ENCODE measurements at places on chromosomes 11 and 22.

GRCh38 chr22:21942407-21943343, 10.0 kb downstream of the PPM1F start:
- DNase-seq: no peak

DNA sequence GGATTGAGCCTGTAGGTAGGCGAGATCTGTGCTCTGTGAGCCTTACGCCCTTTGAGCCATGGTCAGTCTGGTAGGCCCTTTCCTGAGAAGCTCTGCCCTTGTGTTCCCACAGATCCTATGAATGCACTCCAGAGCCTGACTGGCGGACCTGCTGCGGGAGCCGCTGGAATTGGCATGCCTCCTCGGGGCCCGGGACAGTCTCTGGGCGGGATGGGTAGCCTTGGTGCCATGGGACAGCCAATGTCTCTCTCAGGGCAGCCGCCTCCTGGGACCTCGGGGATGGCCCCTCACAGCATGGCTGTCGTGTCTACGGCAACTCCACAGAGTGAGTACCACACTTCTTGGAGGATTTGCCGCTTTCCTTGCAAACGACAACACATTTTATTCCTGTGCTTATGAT, 47.4 kb downstream of the MED15 start:
- no peak for DNase-seq

DNA sequence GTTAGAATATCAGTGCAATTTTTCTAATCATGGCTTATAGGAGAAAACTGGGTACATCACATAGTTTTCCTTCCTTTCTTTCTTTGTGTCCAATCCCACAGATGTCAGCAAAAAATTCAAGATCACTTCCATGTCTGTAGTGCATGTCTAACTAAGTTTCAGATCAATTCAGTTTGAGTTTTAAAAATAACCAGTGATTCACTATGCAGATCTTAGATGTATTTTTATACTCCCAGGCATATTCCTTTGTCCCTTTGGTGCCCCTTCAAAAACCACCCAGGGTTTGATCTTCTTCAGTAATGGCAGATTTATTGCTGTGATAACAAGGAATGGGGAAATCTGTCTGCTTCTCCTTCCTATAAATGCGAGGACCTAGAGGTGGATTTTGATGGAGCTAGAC, 915.6 kb downstream of the METTL15 start:
- no peak for DNase-seq

DNA sequence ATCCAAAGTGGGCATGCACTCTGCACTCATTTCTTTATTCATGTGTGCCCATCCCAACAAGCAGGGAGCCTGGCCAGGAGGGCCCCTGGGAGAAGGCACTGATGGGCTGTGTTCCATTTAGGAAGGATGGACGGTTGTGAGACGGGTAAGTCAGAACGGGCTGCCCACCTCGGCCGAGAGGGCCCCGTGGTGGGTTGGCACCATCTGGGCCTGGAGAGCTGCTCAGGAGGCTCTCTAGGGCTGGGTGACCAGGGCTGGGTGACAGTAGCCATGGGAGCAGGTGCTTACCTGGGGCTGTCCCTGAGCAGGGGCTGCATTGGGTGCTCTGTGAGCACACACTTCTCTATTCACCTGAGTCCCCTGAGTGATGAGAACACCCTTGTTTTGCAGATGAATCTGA, 129.3 kb upstream of the B3GAT1 start:
- no peak for DNase-seq

- no peak for DNase-seq
Measured at GRCh38 chr11:13534358-13534757, 38.6 kb upstream of the PTH start.

GRCh38 chr22:37588546-37589215, 8.8 kb upstream of the LGALS2 start:
- no peak for DNase-seq

DNA sequence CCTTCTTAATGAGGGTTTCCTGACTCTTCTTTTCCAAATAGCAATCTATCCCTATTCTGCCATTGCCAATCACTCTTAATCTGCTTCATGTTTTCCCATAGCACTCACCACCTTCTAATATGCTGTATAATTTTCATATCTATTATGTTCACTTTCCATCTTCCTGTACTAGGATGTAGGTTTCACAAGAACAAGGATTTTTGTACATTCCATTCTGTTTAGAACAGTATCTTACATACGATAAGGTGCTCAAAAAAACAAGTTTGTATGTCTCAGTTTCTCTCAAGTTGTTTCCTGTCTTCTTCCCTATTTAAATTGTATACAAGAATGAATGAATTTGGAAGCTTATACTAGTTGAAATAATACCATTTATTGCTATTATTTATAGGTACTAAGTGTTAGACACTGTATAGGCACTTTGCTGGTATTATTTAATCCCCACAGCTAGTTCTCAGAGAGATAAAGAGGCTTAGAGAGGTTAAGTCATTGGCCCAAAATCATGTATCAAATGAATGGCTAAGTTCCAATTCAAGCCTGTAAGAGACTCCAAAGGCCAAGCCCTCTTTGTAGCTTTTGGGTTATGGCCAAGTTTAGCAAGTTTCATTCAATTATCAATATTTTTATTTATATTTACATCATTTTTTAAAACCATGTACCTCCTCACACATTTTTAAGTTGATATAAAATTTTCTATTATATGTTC, 134.7 kb downstream of the PAX6 start:
- no peak for DNase-seq

DNA sequence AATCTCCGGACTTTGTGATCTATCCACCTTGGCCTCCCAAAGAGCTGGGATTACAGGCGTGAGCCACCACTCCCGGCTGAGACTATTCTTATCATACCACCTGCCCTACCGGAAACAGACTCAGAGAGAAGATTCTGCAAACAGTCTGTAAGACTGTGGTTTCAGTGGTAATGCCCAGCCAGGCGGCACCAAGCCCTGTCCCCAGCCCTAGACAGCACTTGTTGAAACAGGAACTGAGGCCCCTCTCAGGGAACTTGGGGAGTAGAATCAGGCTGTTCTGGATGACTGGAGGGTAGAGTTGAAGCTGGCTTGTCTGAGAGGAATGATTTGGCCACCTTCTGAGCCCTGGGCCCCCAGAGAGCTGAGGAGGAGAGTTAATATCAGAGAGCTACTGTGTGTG, 1.3 kb upstream of the INSC start:
- no peak for DNase-seq

GRCh38 chr11:13667795-13668101, 720 bp upstream of the FAR1 start:
- no peak for DNase-seq

DNA sequence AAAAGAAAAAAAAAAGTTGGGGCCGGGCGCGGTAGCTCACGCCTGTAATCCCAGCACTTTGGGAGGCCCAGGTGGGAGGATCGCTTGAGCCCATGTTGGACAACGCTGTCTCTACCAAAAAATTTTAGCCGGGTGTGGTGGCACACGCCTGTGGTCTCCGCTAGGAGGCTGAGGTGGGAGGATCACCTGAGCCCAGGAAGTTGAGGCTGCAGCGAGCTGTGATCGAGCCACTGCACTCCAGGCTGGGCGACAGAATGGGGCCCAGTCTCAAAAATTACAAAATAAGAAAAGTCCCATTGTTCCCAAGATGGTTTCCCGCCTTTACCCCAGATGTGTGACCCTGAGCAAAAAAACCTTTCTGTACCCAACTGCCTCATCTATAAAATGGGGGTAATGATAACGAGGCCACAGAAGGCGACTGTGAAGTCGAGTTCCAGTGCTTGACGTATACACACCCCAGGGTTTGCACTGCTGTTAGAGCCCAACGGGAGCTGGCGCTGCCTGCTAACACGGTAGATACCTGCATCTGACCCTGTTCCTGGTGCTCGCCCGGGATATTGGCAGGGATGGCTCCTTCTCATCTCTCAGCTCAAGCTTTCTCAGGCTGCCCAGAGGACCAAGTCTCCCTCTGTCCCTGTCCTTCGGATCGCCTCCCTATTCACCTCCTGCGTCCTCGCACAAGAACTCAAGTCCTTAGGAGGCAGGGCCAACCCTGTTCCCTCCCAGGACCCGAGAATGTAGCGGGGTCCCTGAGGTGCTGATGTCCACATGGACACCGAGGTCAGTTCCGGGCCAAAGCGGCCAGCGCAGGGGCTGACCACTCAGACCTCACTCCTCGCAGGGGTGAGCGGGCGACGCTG, 1.1 kb upstream of the RPLP2 start:
- no peak for DNase-seq

- no peak for DNase-seq
Measured at GRCh38 chr11:83694191-83694910, 408.2 kb upstream of the CCDC90B start.

GRCh38 chr22:30240541-30241417, 5.8 kb downstream of the LIF start:
- DNase-seq: no peak

DNA sequence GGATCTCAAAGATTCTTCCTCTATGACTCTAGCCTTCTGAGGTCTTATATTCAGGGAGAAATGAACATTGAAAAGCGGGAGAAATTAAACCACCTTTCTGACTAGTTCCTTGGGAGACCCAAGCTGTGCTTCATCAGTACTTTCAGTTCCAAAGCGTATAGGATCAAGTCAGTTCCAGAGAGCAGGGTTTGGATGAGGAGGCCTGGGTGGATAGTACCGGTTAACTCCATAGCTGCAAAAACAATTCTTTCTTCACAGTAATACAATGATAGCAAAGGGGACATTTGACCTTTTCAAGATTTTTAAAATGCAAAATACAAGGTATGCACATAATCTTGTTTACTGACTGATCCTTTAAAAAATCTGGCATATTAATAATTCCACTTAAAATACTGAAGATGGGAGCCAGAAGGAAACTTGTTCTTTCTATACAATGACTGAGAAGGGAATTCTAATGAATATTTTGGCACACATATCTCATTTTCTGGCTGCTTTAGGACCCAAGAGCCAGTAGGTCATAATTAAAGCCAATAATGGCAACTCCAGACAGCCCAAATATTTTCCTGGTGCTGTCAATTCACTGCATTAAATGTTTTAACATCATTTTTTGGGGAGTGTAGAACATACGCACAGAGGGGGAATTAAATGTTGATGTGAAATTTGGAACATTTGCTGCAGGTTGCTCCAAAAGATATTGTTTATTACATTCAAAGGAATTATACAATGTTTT, 16.0 kb downstream of the ADM start:
- DNase-seq: no peak

DNA sequence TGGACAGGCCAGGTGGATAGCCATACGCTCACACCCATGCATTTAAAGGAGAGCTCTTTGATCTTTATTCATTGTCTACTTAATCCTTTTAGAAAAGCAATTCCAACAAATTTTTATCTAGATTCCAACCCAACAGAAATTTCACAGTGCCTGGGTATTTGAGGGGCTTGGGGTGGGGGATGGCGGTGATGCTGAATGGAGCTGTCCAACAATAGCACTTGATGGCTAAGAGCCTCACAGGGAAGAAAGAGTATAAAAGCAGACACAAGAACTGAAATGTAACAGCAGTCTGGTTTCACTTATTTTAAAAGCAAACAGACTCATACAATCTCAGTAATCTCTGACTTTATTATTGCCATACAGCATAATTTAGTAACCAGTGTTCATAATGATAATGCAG, 101.8 kb upstream of the SORL1-AS1 start:
- no peak for DNase-seq

GRCh38 chr11:65565624-65566453, 4.4 kb upstream of the ZNRD2 start:
- no peak for DNase-seq

DNA sequence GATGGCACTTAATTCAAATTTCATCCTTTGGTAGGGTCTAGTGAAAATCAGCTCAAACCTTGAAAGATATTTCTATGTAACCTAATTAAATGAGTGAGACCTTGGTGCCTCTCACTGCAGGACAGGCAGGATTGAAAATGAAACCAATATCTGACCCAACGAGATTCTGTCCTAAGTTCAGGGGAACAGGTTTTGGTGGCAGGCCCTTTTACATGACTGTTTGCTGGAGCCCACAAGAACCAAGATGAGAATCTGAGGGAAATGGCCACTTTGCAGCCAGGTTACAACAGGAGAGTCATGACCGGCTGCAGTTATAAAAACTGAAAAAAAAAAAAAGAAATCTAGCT, 130.2 kb downstream of the TRIM44 start:
- no peak for DNase-seq

- no peak for DNase-seq
Measured at GRCh38 chr22:46328797-46329196, 6.7 kb upstream of the TRMU start.

- no peak for DNase-seq
Measured at GRCh38 chr22:42794551-42795510, 62.2 kb downstream of the ARFGAP3 start.

All from amygdala (tissue), 56 donors.